Ovary (tissue), 10 donors: ENCODE measurements at places on chromosomes 4 and X.
A peak's percentile ranks its signal among the peaks of the same experiment; 100 is the strongest.

DNA sequence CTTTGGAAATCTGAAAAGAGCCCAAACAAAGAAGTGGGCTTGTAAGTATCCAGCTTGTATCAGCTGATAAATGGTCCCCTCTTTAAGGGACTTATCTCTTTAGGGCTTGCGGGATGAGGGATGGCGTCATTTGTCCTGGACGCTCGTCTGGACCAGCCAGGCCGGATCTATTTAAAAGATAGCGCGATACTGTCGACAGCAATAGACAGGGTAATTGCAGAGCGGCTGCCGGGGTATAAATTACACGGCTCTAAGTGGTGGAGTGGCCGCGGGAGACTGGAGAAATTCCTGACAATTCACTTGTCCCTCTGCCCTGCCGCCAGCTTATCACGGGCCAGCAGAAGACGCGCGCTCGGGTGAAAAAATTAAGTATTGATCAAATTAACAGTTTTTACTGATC lies 90.7 kb downstream of the FAM53A start:
- no peak for DNase-seq

GRCh38 chr4:94968493-94968892 lies 210.7 kb downstream of the BMPR1B start:
- no peak for DNase-seq

GRCh38 chr4:75069493-75070074 lies 136.7 kb downstream of the PARM1 start:
- DNase-seq: no peak

DNA sequence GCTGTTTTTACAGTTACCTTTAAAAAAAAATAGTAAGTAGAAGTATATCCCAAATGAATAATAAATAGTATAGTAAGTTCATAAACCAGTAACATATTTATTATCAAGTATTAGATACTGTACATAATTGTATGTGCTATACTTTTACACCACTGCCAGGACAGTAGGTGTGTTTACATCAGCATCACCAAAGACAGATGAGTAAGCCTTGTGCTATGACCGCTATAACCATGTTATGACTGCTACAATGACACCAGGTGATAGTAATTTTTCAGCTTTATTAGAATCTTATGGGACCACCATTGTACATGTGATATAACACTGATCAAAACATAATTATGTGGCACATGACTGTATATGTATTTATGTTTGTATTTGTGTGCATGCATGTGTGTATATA lies 27.3 kb downstream of the PABPC4L start:
- DNase-seq: no peak

DNA sequence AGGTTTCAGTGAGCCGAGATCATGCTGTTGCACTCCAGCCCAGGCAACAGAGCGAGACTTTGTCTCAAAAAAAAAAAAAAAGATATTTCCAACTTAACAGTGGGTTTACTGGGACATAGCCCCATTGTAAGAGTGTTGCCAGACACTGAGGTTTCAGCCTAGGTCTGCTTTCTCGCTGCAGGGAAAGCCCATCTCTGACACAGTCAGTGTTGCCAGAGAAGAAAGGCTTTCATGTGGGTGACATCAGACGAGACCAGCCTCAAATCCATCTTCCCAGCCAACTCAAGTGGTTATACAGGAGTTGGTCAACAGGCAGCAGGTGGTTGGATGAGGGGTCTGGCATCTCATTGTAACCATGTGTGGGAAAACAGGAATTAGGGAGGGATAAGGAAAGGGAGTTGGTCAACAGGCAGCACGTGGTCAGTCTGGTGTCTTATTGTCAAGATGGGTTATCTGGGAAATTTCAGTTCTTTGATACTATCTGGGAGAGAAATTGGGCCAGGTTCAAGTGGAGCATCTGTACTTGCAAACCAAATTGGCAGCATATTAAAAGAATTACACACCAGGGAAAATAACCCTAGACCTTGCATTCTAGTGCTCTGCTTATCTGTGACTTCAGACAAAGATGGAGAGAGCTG lies 41.1 kb downstream of the NELFA start:
- DNase-seq: no peak

DNA sequence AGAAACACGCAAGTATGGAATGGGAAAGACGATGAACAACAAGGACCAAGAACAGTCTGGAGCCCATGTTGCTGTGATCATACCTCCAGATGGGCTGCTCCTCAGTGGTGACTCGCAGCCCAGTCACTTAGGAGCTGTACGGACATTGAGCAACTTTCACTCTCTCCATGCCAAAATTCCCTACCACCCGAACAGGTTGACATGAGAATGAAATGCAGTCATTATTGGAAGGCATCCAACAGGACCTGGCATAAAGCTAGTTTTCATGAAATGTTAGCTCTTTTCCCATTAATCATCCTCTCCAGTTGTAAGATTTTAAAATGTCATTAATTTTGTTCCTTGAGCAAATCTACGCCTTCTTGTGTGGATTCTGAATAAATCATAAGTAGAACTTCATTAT lies 82.7 kb upstream of the GPM6B start:
- DNase-seq: no peak

GRCh38 chr4:154329268-154329868 lies 162.2 kb downstream of the DCHS2 start:
- DNase-seq: no peak

DNA sequence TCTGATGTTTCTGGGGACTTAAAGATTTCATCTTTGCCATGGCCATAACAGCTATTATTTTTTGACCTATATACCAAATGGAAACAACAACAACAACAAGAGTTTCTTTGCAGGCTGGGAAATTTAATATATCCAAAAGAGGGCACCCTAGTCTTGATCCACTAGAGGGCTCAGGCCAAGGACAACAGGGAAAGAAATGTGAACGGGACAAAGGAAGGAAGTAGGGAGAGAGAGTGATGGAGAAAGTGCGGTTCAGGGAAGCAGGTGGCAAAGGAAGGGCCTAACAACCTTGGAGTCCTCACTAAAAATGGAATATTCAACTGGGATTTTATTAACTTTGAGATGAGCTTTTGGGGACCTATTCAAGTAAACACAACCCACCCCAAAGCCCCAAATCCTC lies 67.8 kb upstream of the SCML1 start:
- no peak for DNase-seq

DNA sequence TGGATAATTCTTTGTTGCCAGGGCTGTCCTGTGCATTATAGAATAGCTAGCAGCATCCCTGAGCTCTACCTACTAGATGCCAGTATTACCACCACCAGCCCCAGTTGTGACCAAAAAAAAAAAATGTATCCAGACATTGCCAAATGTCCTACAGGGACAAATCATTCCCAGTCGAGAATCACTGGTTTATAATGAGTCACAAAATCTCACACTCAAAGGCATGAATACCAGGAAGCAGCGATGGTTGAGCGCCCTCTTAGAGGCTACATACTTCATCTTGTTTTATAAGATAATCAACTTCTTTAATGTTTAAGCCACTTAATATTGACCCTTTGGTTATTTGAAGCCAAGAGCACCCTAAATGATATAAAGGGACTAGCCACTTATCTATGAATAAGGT lies 297.3 kb downstream of the DHX15 start:
- no peak for DNase-seq

- no peak for DNase-seq
These were observed 39.0 kb upstream of the GPM6B start for GRCh38 chrX:13855689-13856450.

- no peak for DNase-seq
These were observed 128.2 kb downstream of the AFF2 start for GRCh38 chrX:148628621-148629020.

DNA sequence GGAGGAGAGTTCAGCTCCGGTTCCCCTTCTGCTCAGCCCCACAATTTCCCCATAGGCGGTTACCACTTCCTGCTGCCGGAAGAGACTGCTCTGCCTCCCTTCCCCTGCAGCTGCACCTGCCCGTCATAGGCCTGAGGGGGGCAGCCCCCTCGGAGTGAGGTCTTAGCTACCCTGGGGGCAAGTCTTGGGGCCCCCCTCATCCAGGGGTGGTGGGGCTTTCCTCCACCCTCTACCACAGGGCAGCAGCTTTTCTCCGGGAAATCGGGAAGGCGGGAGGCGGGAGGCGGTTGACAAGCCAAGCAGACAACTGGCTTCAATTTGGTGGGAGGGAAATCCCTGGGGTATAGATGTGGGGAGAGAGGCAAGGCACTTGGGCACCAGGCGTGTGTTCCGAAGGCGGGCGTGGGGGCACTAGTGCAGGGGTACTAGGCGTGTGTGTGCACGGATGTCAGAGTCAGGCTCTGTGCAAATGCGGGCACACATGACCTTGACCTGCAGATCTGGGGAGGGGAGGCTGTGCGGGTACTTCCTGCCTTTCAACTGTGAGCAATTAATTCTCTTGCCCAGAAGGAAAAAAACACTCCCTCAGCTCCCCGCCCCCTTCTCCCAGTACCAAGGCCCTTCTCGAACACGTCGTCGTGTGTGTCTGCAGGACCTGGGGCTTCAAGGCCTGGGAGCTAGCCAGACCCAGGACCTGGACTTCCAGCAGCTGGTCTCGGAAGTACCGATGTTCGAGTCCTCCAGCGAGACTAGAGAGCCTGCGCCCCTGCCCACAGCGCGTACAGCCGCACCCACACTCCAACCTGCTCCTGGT lies 1.0 kb upstream of the ARHGAP4 start:
- peak; percentile 49 for DNase-seq

DNA sequence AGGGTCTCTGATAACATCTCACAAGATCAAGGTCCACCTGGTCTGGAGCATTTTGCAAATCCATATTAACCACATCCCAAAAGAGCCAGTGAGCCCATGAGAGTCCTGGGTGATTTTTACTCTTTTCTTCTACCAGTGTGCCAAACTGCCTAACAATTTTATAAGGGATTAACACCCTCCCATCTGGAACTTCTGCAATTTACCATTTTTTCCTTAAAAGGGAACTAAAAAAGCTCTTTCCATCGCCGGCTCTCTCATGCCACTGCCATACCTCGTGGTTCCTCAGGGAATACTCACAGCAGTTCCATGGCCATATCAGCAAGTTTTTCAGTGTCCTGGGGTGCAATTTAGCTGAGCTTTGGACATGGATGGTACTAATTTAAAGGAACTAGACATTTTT lies 55.7 kb downstream of the SEPSECS start:
- DNase-seq: no peak

DNA sequence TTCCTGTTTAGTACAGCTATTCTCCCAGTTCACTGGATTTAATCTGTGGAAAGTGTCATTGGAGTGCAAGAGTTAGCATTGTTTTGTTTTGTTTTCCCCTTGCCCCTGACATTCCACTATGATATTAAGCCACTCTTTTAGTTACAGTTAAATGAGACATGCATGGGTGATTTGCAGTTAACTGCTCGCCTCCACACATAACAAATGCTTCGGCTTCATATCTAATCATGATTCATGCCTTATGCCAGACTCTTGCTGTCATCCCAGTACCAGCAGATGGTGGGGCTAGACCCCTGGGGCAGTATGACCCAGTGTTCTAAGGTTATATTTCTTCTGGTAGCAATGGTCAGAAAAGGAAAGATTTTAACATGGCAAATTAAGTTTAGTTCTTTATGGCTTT lies 80.1 kb downstream of the RAP1GDS1 start:
- DNase-seq: no peak

GRCh38 chr4:180057891-180058671 lies 2185.1 kb upstream of the TENM3 start:
- peak; percentile 14 for DNase-seq

DNA sequence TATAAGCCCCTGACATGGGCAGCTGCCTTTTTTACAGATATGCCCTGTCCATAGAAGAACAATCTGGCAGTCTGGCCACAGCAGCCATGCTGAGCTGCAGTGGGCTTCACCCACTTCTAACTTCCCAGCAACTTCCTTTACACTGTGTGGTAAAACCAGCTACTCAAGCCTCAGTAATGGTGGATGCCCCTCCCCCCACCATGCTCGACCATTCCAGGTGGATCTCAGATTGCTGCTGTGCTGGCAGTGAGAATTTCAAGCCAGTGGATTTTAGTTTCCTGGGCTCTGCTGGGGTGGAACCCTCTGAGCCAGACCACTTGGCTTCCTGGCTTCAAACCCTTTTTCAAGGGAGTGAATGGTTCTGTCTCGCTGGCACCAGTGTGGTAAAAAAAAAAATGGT lies 355.9 kb upstream of the EDA2R start:
- DNase-seq: no peak

DNA sequence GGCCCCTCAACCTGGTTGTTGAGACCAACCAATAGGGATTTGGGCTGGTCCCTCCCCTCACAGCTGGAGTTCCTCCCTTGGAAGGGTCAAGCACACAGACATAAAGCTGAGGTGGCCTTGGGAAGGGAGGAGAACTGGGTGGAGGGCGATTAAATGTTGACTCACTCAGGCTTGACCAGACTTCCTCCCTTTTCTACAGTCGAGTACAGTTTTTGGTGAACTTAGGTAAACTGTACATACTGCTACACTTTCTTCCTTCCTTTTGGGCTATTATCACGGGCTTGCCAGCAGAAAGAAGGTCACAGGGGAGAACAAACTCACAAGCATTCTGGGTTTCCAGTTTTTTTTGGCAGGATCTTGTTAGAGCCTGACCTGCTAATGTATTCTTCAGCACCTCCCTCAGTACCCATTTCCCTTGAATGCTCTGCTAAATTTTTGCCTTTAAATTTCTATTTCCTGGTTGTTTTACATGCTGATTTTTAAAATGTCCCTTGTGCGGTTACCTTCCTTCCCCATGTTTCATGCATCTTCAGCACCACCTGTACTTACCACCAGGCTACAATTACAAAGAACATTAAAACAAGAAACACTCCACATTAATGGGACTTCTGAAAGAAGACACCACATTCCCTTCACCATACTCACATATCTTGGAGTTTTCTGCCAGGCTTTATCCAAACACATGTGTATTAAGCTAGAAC lies 135.2 kb upstream of the RASGEF1B start:
- peak; percentile 36 for DNase-seq

GRCh38 chrX:45232139-45232538 lies 31.5 kb upstream of the DIPK2B start:
- no peak for DNase-seq

- DNase-seq: no peak
These were observed 28.4 kb downstream of the RP2 start for GRCh38 chrX:46865281-46865680.

DNA sequence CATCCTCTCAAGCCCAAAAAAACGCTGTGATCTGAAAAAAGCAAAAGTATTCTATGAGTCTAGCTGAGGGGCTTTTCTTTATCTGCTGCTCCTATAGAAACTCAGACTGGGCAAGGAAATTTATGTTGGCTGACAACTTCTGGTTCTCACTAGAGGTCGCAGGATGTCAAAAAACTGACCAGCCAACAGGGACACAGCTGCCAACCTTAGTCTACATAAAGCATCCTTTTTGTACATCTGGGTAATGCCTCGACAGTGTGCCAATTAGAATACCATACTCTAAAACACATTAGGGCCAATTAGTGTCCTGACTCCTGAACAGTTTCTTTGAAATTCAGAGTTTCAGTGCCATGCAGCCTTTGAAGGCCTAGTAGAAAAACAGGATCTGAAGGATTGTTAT lies 8.8 kb upstream of the TLL1 start:
- no peak for DNase-seq

DNA sequence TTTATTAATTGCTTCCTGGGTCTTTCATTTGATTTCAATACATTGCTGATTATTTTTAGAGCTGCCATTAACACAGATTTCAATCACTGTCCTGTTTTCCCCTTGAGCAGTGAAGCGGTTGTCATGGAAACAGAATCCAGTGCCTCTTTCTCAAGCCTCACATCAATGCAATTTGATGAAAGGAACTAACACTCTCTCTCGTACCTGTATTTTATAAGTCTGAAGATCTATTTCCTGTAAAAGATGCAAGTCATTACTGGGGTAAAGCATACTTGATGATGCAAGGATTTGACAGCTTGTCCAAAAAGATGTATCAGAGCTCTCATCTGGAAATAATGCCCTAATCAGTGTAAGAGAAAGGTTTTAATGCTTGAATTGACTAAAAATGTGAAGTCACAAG lies 17.9 kb upstream of the GASK1B start:
- DNase-seq: no peak

- no peak for DNase-seq
These were observed 6.2 kb upstream of the NOX1 start for GRCh38 chrX:100880368-100880767.
